ENCODE measurements at places on chromosomes 11 and 22.

GRCh38 chr22:40853961-40854360 is 2.5 kb downstream of the ST13 start:
- DNase-seq: no peak

GRCh38 chr11:45374653-45375059 is 88.5 kb upstream of the SYT13 start:
- DNase-seq: no peak

DNA sequence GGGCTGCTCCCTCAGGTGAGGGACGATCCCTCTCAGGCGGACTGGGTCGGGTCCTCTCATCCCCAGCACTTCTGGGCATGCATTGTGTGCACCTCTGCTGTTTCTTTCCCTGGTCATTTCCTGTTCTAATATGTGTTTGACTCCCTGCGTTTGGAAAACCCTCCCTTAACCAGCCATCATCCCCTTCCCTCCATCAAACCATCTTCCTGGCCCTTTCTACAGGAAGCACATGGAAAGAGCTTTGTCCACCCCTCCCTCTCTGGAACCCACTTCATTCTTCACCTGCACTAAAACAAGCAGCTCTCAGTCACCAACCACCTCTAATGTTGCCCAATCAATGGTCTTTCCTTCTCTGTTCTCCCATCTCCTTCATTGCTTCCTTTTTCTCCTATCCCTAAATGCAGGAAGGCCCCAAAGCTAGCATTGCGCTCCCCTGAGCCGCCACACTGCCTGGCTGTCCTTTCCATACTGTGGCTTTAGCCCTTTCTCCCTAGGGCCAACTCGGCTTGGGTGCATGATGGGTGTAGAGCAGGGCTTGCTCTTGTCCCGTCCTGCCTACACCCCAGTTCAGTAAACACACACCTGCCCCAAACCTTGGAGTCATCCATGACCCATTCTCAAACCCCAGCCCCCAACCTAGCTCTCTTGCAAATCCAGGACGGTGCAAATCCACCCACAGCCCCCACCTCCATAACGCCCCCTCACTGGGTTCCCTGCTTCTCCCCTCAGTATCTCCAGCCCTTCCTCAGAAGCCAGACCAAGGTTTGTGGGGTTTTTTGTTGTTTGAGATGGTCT is 5.4 kb upstream of the GAS2L1 start:
- DNase-seq: no peak

- peak; percentile 40 for DNase-seq
Measured at GRCh38 chr11:70067591-70068341, 10.4 kb upstream of the ANO1 start.

GRCh38 chr22:38859581-38860282 is 12.3 kb downstream of the CBX6 start:
- DNase-seq: no peak

- DNase-seq: no peak
Measured at GRCh38 chr11:67998150-67999045, 5.5 kb downstream of the UNC93B1 start.

GRCh38 chr11:24738972-24739371 is 242.1 kb downstream of the LUZP2 start:
- DNase-seq: no peak

GRCh38 chr11:57081356-57081755 is 92.6 kb downstream of the OR5AK2 start:
- DNase-seq: no peak

- no peak for DNase-seq
Measured at GRCh38 chr11:14656536-14657457, 13.2 kb downstream of the PDE3B start.

DNA sequence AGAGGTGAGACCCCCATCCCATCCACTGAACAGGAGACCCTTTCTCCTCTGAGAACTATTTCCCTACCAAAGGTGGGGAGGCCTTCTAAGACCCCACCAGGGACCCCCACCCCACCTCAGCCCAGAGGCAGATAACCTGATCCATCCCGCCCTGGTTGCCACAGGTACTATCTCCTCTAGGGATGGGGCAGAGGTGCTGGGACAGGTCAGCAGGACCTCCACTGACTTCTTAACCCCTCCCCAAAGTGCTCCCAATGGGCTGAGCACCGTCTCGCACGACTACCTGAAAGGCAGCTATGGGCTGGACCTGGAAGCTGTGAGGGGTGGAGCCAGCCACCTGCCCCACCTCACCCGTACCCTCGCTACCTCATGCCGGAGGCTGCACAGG is 4.3 kb downstream of the INPPL1 start:
- DNase-seq: no peak

DNA sequence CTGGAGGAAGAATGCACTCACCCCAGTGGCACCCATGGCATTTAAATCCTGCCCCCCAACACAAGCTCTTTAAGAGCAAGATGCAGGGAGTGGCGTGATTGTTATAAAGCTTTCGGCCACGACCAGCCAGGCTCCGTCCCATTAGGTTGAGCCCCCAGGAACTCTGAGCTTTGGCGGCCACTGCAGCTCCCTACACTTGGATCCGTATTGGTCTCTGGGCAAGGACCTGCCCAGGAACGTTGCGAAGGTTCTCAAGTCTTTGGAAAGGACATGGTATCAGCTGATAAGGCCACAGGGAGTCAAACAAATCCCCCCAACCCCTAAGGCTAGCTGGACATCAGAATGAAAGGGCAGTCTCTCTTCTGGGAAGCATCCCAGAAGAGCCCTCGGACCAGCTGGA is 9.3 kb upstream of the VPS37C start:
- DNase-seq: no peak

GRCh38 chr11:95296621-95297025 is 65.6 kb upstream of the SESN3 start:
- DNase-seq: no peak

DNA sequence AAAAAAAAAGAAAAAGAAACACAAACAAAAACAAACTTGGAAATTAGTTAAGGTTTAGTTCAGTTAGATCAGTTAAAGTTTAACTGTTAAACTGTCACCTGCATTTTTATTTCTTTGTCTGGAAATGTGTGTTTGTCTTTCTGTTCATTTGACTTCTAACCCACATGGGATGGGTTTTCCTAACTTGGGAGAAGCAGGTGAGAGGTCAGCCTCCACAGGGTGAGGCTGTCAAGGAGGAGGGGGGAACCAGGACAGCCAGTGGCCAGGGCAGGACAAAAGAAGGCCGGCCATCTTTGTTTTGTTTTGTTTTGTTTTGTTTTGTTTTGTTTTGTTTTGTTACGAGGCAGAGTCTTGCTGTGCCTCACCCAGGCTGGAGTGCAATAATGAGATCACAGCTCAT is 13.4 kb upstream of the GCAT start:
- DNase-seq: no peak

DNA sequence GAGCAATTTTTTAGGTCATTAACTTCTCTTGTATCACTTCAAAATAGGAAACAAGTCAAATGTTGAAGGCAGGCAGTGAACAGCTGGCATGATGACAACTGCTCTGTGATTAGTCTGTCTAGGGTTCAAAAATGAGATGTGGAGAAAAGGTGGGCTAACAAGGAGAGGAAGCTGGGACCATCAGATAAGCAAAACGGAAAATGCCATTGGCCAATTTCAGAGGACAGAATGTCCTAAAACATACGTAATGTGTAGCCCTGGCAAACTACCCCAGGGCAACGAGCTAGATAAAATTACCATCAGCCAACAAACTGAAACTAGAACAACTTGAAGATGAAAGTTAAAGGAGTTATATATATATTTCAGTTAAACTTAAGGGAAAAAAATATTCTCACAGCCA is 93.2 kb downstream of the RELT start:
- no peak for DNase-seq

DNA sequence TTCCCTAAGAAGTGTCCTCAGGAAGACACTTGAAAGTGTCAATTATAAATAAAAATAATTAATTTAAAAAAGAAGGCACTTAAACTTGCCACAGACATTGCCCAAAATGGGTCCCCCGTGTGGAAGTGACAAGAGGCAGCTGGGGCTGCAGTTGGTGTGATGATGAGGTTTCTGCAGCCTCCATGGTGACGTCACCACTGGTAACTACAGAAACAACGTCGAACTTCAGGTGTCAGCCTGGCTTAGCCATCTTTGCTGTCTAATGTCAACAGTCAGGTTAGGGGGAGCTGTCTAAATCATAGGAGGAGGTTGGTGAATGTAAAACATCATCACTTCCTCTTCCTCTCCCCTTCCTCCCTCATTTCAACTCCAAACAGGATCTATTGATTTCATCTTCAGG is 328.6 kb downstream of the MN1 start:
- DNase-seq: no peak

All from right kidney (tissue), 9 donors.